DND-41 (cell line): ENCODE measurements at places on chromosomes 13 and 19.

DNA sequence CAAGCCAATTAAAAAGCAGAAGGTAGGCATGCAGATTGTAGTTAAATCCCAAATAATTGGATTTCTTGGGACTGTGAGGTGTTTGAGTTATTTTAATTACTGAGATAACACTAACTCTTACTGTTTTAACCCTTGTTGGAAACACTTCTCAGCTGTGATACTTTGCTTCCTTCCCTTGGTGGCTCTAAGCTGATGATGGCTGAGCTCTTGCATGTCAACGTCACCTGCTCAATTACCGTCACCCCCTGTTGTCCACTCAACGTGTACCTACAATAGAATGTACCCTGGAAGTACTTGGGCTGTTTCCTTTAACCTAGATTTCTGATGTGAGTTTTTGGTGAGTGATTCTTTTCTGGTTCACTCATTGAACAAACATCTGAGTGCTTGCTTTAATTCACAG, 303.4 kb downstream of the SLC7A1 start:
- H3K27ac ChIP-seq: no peak overlapping the region
- H3K36me3 ChIP-seq: no peaks in the 10 kb centered on the region
- no peaks in the 10 kb centered on the region for H3K27me3 ChIP-seq
- DNase-seq: no peak

- H3K27ac ChIP-seq: peak overlapping the region; percentile 87
- no peak for DNase-seq
- no peaks in the 10 kb centered on the region for H3K36me3 ChIP-seq
- H3K4me3 ChIP-seq: peak overlapping the region; percentile 86
- H3K27me3 ChIP-seq: no peaks in the 10 kb centered on the region
Observed at GRCh38 chr13:48976576-48977285, 1.0 kb downstream of the FNDC3A start.

GRCh38 chr13:36518707-36519106, 86.4 kb downstream of the CCNA1 start:
- no peak overlapping the region for H3K4me3 ChIP-seq
- DNase-seq: no peak
- H3K27me3 ChIP-seq: no peaks in the 10 kb centered on the region

GRCh38 chr13:97429681-97430081, 4.3 kb upstream of the RAP2A start:
- no peak for DNase-seq
- no peak overlapping the region for H3K27ac ChIP-seq
- H3K4me1 ChIP-seq: peaks cover 33% of the 10 kb centered on the region
- no peak overlapping the region for H3K4me3 ChIP-seq
- no peaks in the 10 kb centered on the region for H3K36me3 ChIP-seq

DNA sequence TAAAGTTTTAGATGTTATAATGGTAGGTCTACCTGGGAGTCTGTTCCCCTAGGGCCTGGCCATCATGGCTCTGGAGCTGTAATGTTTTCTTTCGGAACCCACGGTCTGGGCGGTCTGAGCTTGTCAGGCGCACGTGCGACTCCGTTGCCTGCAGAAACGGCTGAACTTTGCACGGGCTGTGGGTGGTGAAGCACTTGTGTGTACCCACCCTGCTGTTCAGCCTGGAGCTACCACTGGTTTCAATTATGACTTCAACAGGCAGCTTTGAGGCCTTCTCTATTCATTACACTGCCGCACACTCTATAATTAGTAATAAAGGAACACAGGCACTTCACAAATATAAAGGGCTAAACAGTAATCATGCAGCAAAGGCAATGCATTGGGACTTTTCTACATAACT, 6.0 kb downstream of the PCDH8 start:
- no peaks in the 10 kb centered on the region for H3K36me3 ChIP-seq
- no peak overlapping the region for H3K4me3 ChIP-seq
- H3K27ac ChIP-seq: no peak overlapping the region
- H3K27me3 ChIP-seq: no peaks in the 10 kb centered on the region

DNA sequence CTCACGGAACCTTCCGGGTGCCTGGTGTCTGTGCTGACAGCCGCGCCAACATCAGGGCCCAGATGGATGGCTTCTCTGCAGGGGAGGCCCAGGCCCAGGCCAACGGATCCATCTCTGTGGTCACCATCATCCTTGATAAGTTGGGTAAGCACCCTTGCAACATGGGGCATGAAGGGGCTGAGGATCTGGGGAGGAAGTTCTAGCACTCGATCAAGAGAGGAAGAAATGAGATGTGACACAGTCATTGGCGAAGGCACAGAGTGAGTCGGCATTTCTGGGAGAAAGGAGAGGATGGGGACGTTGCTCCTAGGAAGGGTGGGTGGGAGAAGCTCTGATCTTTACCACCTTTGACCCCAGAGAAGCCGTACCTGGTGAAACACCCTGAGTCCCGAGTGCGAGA, 4.4 kb downstream of the CILP2 start:
- no peak overlapping the region for H3K4me3 ChIP-seq
- H3K27ac ChIP-seq: no peak overlapping the region
- H3K27me3 ChIP-seq: no peaks in the 10 kb centered on the region
- no peaks in the 10 kb centered on the region for H3K36me3 ChIP-seq
- DNase-seq: no peak

- no peaks in the 10 kb centered on the region for H3K36me3 ChIP-seq
- H3K4me3 ChIP-seq: no peak overlapping the region
- no peaks in the 10 kb centered on the region for H3K27me3 ChIP-seq
- no peaks in the 10 kb centered on the region for H3K4me1 ChIP-seq
Observed at GRCh38 chr13:79435561-79435990, 29.5 kb upstream of the RBM26 start.

GRCh38 chr13:21948769-21949474, 278.0 kb downstream of the FGF9 start:
- peaks cover 17% of the 10 kb centered on the region for H3K4me1 ChIP-seq
- no peaks in the 10 kb centered on the region for H3K27me3 ChIP-seq
- no peaks in the 10 kb centered on the region for H3K36me3 ChIP-seq
- H3K4me3 ChIP-seq: no peak overlapping the region
- peak; percentile 44 for DNase-seq
- H3K27ac ChIP-seq: peak overlapping the region; percentile 65

- H3K36me3 ChIP-seq: no peaks in the 10 kb centered on the region
- no peak overlapping the region for H3K27ac ChIP-seq
- DNase-seq: no peak
- peaks cover 74% of the 10 kb centered on the region for H3K27me3 ChIP-seq
- no peak overlapping the region for H3K4me3 ChIP-seq
Observed at GRCh38 chr13:110419381-110419791, 112.3 kb downstream of the COL4A2 start.

DNA sequence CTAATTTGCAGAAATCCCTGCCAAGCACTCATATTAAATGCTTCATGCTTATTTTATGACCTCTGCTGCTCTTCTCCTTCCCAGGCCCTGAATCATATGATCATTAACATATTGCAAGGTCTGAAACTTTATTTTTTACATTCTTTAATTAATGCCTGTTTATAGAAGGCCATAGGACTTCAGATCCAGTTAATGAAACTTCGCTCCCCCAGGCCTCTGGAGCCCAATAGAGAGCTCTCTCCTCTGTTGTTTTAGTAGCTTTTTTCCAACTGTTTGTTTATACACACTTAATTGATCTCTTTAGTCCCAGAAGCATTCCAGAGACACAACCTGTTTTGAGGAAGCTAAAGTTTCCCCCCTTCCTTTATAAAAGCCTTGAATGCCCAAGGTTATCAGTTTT, 68.3 kb downstream of the DACH1 start:
- DNase-seq: no peak
- H3K4me3 ChIP-seq: no peak overlapping the region
- H3K4me1 ChIP-seq: no peaks in the 10 kb centered on the region
- no peak overlapping the region for H3K27ac ChIP-seq

- no peak overlapping the region for H3K4me3 ChIP-seq
- peaks cover 33% of the 10 kb centered on the region for H3K36me3 ChIP-seq
- H3K27ac ChIP-seq: no peak overlapping the region
- peaks cover 17% of the 10 kb centered on the region for H3K4me1 ChIP-seq
- H3K27me3 ChIP-seq: no peaks in the 10 kb centered on the region
- peak; percentile 3 for DNase-seq
Observed at GRCh38 chr19:58568453-58569130, 4.5 kb downstream of the MZF1 start.

DNA sequence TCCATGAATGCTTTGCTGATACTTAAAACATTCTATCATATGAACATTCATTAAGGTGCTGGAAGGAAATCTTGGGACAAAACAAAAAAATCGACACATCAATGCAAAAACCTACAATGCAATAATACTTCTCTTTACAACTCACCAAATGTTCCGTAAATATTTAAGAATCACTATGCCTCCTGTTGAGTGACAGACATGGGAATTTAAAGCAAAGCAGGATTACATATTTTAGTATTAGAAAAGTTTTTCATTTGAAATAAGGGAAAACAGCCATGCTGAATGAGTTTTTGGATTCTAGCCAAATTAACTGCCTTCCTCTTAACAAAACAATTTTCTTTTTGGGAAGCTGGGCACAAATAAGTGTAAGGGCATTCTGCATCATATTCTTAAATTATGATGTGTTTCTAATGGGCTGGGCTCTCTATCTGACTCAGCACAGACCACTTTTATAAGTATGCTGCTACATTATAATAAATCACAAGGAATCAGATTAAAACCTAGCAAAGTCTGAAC, 93.7 kb downstream of the RBM26 start:
- peaks cover 18% of the 10 kb centered on the region; the same call in 1 of the 2 replicates for H3K36me3 ChIP-seq
- no peak for DNase-seq
- H3K4me1 ChIP-seq: no peaks in the 10 kb centered on the region
- H3K27me3 ChIP-seq: no peaks in the 10 kb centered on the region
- H3K4me3 ChIP-seq: no peak overlapping the region

DNA sequence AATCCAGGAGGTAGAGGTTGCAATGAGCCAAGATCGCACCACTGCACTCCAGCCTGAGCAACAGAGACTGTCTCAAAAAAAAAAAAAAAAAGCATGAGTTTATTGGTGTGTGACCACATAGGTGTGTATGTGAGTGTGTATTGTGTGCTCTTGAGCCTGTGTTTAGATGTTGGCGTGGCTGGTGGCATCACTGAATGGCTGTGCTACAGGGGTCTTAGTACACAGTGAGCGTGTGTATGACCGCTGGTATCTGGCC, 2.5 kb downstream of the SLC1A5 start:
- no peaks in the 10 kb centered on the region for H3K27me3 ChIP-seq
- peak overlapping the region; percentile 94 for H3K27ac ChIP-seq
- no peak for DNase-seq
- H3K4me1 ChIP-seq: peaks cover 54% of the 10 kb centered on the region
- peaks cover 50% of the 10 kb centered on the region for H3K36me3 ChIP-seq
- H3K4me3 ChIP-seq: peak overlapping the region; percentile 88

- no peak for DNase-seq
- no peaks in the 10 kb centered on the region for H3K27me3 ChIP-seq
- H3K4me3 ChIP-seq: no peak overlapping the region
- no peaks in the 10 kb centered on the region for H3K36me3 ChIP-seq
Observed at GRCh38 chr19:45395821-45396617, 8.8 kb downstream of the PPP1R13L start.

DNA sequence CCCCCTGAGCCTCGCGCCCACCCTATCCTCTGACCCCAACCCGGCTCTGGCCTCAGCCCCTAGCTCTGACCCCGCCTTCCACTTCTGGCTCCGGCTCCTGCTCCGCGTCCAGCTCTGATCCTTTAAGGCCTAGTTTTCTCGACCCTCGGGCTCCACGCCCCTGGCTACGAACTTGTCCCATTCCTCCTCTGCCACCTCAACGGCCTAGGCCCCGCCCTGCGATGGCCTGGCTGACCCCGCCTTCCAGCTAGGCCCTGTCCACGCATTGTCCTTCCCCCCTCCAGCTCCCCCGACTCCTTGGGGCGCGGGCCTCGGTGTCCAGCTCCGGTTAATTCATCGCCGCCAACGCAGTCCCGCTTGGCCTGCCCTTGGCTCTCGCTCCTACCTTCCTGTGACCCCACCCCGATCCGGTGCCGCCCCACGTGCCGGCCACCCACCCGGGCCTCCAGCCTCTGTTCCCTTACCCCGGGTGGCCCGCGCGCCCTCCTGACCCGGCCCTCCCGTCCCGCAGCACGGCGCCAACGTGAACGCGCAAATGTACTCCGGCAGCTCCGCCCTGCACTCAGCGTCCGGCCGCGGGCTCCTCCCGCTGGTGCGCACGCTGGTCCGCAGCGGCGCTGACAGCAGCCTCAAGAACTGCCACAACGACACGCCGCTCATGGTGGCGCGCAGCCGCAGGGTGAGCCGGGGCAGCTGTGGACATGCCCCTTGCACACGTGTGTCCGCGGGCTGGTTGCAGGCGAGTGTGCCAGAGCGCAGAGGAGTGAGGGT, 9.4 kb downstream of the BCL3 start:
- DNase-seq: no peak
- H3K27ac ChIP-seq: no peak overlapping the region
- H3K27me3 ChIP-seq: peaks cover 12% of the 10 kb centered on the region
- H3K4me3 ChIP-seq: no peak overlapping the region

- no peak overlapping the region for H3K27ac ChIP-seq
- no peak overlapping the region for H3K4me3 ChIP-seq
- no peak for DNase-seq
- H3K36me3 ChIP-seq: peaks cover 12% of the 10 kb centered on the region
Observed at GRCh38 chr13:46756977-46757376, 40.0 kb downstream of the ESD start.

- H3K27ac ChIP-seq: no peak overlapping the region
- H3K4me1 ChIP-seq: peaks cover 18% of the 10 kb centered on the region
- DNase-seq: no peak
- H3K4me3 ChIP-seq: no peak overlapping the region
- H3K27me3 ChIP-seq: no peaks in the 10 kb centered on the region
- peaks cover 84% of the 10 kb centered on the region for H3K36me3 ChIP-seq
Observed at GRCh38 chr19:36120092-36120983, 5.1 kb downstream of the TBCB start.

- H3K4me3 ChIP-seq: no peak overlapping the region
- H3K27me3 ChIP-seq: peaks cover 39% of the 10 kb centered on the region
- H3K36me3 ChIP-seq: no peaks in the 10 kb centered on the region
- H3K4me1 ChIP-seq: peaks cover 20% of the 10 kb centered on the region
- no peak overlapping the region for H3K27ac ChIP-seq
Observed at GRCh38 chr13:113741191-113741668, 17.8 kb upstream of the TMEM255B start.

DNA sequence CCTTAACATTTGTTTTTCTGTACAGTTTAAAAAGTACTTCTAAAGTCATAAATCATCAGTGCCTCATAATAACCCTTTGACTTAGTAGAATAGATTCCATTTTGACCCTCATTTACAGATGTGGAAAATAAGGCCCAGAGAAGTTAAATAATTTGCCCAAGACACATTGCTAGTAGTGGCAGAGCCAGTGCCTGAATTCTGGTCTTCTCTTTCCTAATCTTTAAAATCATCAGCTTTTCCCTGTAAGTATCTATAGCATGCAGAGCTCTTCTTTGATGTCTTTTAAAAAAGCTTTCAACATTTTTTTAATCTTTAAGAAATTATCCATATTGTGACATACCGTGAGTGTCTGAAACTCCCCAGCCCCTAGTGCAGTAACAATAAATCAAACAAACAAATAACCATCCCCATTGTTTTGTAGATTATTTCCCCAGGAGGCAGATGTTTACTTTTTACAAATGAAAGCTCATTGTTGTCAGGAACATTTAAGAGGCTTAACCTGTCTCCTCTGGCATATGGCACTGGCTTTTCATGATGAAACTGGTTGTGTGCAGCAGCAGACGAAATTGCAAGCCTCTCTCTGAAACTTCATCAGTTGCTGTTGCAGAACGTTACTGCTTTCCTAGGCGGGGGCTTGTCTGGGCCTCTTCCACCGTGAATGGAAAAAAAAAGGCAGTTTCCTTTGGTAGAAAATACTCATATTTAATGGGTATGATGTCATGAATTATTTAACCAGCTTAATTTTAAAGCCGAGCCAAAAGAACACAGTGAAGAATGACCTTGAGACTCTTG, 31.7 kb upstream of the PCDH8 start:
- H3K4me3 ChIP-seq: no peak overlapping the region
- no peak overlapping the region for H3K27ac ChIP-seq
- 0 out of 2 replicates have a peak, but pooled peaks cover 3% of the 10 kb centered on the region for H3K4me1 ChIP-seq
- no peaks in the 10 kb centered on the region for H3K36me3 ChIP-seq

- DNase-seq: no peak
- H3K4me1 ChIP-seq: no peaks in the 10 kb centered on the region
- no peak overlapping the region for H3K4me3 ChIP-seq
- H3K27me3 ChIP-seq: no peaks in the 10 kb centered on the region
- peaks cover 33% of the 10 kb centered on the region for H3K36me3 ChIP-seq
Observed at GRCh38 chr19:49553451-49554271, 25.9 kb downstream of the RCN3 start.
